ENCODE measurements at places on chromosomes 4 and X.

GRCh38 chrX:108696690-108697089 is 39.7 kb downstream of the IRS4 start:
- no peak for DNase-seq

- no peak for DNase-seq
Measured at GRCh38 chr4:31156221-31156620, 436.1 kb downstream of the PCDH7 start.

DNA sequence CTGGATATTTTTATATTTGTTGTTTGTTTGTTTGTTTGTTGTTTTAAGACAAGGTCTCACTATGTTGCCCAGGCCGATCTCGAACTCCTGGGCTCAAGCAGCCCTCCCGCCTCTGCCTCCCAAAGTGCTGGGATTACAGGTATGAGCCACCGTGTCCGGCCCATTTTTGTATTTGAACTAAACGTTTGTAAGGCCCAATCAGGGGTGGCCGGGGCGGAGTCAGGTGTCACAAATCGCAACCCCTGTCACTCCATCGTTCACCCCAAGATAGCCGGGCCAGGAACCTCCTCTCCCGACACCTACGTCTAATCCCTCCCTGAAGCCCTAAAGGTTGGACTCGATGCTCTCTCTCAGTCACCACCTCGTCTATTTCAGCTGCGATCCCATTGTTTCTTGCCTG is 722 bp upstream of the EFHC2 start:
- peak; percentile 42 for DNase-seq

DNA sequence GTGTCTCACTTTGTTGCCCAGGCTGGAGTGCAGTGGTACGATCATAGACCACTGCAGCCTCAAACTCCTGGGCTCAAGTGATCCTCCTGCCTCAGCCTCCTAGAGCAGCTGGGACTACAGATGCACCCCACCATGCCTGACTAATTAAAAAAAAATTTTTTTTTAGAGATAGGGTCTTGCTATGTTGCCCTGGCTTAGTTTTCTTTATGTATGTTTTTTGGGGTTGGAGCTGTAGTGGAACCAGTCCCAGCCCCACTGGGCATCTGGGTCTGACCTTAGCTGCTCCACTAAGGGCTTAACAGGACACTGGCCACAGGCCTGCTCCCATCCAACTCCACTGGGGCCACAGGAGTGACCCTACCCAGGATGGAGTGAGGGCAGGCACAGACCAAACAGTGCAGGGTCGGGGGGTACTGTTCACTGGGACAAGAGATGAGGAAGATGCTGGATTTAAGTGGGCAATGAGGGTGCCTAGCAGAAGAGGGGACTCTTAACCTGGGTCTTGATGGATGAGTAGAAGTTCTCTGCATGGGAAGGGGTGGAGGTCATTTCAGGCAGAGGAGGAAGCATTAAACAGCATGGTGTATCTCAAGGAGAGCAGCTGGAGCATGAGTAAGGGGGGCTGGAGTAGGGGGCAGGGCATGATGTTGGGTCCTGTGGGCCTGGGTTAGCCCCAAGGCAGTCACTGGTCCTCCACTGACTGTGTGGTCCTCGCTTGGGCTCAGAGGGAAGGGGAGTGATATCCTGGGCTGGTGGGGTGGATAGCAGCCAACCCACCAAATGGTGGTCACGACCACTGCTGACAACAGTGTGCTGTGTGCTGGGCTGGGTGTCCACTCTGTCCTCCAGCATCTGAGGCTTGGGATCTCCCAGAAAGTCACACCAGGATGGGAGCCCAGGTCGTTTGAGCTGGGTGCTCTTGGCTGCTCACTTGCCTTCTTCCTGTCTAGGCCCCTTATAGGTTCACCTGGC is 24.1 kb upstream of the ADD1 start:
- no peak for DNase-seq

GRCh38 chrX:19602866-19603622 is 87.7 kb upstream of the MAP3K15 start:
- DNase-seq = no peak

GRCh38 chr4:40656201-40656863 is 26.7 kb upstream of the RBM47 start:
- DNase-seq = no peak

DNA sequence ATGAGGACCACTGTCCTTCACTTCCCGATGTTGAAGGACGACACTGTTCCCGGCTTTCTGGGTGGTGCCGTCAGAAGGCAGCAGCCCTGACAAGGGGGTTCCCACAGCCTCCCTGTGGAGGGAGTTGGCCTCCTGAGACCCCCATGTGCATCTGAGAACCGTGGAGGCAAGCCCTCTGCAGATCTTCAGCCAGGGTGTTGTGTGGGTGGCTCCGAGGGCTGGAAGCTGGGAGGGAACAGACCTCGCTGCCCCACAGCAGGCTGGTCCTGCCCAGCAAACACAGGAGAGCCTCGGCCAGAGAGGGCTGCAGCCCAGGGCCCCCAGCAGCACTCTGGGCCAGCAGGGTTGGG is 16.2 kb downstream of the DGKQ start:
- DNase-seq = no peak

DNA sequence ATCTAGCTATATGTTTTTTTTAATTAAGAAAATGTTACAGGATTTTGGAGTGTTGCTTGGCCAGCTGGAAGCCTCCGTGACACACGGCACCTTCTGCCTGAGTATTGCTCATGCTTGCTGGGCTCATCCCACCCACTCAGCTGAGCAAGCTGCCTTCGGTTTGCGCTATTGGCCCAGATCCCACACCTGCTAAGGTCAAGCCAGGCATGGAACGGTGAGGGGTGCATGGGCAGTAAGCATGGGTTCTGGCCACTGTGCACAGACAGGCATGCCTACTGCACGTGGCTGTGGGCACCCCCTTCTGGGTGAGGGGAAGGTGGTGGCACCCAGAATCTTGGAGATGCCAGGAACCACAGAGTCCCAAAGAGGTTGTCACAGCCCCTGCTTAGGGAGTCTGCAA is 1178.4 kb upstream of the PCDH7 start:
- DNase-seq = no peak

- DNase-seq = no peak
Measured at GRCh38 chr4:55318175-55319129, 27.6 kb upstream of the SRD5A3 start.

DNA sequence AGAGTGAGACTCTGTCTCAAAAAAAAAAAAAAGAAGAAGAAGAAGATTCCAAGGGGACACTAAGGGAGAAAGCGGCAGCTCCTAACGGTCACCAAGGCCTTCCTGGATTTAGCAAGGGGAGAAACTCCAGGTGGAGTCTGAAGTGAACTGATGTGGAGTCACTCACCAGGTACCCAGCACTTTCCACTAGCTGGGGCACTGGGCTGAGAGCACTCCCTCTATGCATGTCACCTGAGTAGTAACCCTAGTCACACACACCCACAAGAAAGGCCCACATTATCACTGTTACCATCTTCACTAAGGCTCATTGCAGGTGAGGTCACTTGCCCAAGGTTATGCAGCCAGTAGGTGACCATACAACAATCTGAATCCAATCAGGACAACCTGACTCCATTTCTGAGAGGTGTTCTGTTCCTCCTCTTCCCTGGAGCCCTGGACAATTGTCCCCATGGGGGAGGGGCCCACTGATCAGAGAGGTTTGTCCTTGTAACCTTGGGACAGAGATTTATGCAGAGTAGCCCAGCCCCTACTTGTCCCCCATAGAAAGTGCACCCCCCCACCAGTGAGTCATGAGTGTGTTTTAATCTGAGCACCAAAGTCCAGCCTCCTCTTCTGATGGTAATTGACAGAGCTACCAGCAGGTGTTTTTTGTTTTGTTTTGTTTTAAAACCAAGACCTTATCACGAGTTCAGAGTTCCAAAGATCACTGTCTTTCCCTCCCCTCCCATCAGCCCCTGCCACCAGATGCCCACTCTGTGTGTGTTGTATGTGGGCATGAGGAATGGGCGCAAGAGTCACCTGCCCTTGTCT is 5.9 kb upstream of the SASH3 start:
- DNase-seq = peak; percentile 23

- no peak for DNase-seq
Measured at GRCh38 chr4:163892417-163892816, 397.9 kb downstream of the TMA16 start.
